Uterus (tissue), 4 donors: ENCODE measurements at places on chromosomes 3 and 15. TPM values are rescaled to one million over a fixed set of nuclear protein-coding genes. Genes with fewer than 3 reads are reported as not detected.

GRCh38 chr3:141835557-141836229 is 40.8 kb upstream of the ATP1B3 start:
- DNase-seq: no peak

GRCh38 chr3:142574665-142575064 is 3.9 kb downstream of the ATR start:
- DNase-seq: no peak

DNA sequence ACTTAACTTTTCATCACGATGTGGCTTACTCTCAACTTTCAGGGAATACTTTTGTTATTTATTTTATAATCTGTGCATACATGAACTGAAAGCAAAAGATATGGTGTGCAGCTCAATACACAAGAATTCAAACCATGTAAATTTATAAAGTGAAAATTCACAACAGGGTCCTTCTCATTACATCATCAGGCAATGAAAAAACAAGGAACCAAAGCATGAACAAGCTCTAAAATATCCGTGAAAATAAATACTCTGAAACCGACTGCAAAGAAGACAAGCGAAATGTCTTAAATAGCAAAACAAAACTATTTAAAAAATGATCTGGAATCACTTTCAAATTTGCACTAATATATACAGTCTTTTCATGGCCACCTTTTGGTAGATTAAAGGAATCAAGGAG is 28.9 kb downstream of the GNB5 start:
- DNase-seq: no peak

GRCh38 chr3:161415506-161416231 is 44.4 kb upstream of the SPTSSB start:
- DNase-seq: no peak

DNA sequence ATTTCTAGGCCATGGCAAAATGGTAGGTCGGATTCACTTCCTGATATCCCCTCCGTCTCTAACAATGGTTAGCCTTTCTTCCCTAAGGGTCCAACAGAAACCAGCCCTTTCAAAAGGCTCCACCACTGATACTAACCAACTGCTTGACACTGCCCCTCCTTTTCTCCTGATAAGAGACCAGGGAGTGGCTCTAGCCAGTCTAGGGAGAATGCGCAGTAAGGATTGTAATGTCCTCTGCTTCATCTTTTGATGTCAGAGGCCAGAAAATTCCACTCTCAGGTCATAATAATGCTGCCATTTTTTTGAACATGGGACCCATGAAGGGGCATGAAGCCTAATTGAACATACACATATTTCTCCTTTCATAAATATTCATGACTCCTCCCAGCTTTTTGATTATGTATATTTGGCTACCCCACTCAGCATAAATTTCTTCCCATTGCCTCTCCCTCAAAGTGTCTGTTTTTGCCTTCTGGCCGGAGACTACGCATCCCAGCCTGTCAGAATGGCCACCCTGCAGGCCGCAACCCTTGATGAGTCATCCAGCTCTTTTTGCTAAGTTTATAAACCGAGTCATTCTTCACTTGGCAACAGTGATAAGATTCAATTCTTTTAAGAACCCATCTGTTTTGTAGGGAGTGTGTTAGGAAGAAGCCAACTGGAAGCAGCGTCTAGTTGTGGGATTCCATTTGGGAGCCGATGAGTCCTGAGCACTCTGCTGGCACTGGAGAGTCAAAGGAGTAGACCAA is 189.0 kb upstream of the MCTP2 start:
- peak; percentile 37 for DNase-seq

- DNase-seq: peak; percentile 56
These were observed 165.6 kb downstream of the NSMCE3 start for GRCh38 chr15:29103824-29104565.

CGNL1 gene
- total RNA-seq: 74.4 TPM
